Stimulated activated naive CD8-positive, alpha-beta T cell treated with anti-CD3 and anti-CD28 coated beads, Interleukin-15, amount 100 ng/mL, for 72 hours (primary cell): ENCODE measurements at places on chromosomes 3 and 15.

DNA sequence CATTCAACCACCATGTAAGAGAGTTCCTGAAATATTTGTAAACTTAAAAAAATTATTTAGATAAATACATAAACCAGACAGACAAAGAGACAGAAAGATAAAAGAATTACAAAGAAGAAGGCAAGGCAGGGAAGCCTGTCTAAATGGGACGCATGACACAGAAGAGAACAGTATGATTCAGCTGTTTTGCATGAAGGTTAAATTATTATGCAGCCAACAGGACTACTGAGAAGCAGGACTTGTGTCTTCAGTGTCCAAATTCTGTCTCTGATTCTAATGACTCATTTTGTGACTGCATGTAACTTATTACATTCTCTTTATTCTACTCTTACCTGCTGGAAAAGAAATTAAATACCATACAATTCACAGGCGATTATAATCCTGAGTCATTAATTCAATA lies 340.4 kb upstream of the KCNMB2 start:
- no peak for DNase-seq

DNA sequence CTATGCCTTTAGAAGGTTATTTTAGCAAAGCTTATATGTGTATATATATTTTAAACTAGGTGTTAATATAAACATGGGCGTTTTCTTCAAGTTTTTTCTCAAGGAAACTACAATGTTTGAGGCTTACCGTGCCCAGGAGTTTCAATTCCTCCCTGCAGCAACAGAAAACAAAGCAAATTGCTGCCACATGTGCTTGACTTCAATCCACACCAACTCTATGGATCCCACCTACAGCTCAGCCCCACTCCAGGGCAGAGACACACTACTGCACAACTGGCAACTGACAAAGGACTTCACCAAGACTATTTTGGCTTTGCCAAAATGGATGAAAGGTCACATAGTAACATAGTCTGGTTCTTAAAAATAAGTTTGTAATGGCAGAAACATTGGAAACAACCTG lies 346.6 kb downstream of the ERC2 start:
- DNase-seq, result no peak

DNA sequence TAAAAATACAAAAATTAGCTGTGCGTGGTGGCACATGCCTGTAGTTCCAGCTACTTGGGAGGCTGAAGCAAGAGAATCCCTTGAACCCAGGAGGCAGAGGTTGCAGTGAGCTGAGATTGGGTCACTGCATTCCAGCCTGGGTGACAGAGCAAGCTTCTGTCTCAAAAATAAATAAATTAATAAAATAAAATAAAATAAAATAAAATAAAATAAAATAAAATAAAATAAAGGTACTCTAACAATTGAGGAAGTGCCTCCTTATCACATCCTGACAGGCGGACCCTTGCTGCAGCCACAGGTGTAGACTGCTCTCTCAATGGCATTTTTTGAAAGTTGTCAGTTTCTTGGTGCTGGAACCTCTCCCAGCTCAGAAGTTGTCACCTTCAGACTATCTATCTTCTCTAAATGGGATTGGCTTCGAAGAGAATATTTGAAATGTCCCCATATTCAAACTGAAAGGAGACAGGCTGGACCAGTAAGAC lies 304.1 kb downstream of the RORA start:
- no peak for DNase-seq

DNA sequence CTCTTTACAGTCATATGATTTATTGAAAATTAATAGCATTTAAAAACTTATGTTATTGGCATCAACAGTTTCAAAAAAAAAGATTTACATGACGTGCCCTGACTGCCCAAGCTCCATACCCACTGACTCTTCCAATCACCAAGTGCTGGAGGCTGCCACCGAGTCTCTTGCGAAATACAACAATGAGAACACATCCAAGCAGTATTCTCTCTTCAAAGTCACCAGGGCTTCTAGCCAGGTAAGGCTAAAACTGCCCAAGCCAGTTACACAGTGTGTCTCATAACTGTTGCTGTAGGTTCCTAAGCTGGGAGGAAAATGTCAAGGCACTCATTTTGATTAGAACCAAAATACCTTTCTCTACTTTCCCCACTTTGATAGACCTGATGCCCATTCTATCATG lies 4.5 kb downstream of the FETUB start:
- DNase-seq, result no peak

- DNase-seq, result no peak
These were observed 58.9 kb upstream of the DAZL start for GRCh38 chr3:16663854-16664712.

- no peak for DNase-seq
These were observed 49.7 kb downstream of the CD200 start for GRCh38 chr3:112382543-112383160.

DNA sequence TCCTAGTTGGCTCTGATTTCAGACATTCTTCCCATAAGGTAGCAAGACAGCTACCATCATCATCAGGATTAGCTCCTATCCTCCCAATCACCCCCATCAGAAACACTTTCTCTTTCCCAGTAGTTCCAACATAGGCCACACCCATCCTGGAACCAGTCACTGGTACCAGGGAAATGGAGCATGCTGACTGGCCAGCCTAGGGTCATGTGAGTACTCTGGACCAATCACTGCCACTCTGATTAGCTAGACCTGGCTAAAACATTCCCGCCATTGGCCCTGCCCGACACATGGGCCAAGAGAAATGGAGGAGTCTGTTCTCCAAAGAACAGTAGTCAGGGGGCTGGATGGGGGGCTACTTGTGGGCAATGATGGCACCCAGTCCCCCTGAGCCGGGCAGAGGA lies 12.4 kb downstream of the EFCC1 start:
- no peak for DNase-seq

GRCh38 chr3:86744051-86744450 lies 246.9 kb downstream of the VGLL3 start:
- no peak for DNase-seq

GRCh38 chr15:71093054-71094024 lies 21.9 kb upstream of the THSD4 start:
- DNase-seq, result no peak

DNA sequence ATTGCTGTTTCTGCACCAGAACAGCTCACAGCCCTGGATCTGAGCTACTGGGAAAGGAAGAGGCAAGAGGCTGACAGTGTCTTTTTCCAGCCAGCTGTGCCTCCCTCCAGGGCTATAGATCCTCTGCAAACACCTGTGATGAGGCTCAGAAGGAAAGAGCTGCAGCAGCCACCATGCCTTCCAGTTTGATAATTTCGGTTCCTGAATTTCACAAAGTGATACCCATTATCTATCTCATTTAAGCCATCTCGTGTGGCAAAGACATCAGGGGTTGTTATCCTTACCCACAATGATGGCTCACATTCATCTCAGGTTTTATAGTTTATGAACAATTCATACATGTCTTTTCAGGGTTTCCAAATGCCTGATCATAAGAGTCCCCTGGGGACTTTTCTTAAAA lies 1.8 kb upstream of the LARP6 start:
- DNase-seq, result no peak

GRCh38 chr3:178671791-178672190 lies 135.6 kb downstream of the KCNMB2 start:
- no peak for DNase-seq

GRCh38 chr3:187985647-187986046 lies 168.3 kb upstream of the LPP start:
- DNase-seq, result no peak

GRCh38 chr3:101810022-101810418 lies 31.0 kb downstream of the NXPE3 start:
- no peak for DNase-seq

GRCh38 chr15:32837935-32838334 lies 120.1 kb downstream of the GREM1 start:
- DNase-seq, result no peak

GRCh38 chr3:190070622-190071347 lies 49.9 kb downstream of the P3H2 start:
- DNase-seq, result no peak

DNA sequence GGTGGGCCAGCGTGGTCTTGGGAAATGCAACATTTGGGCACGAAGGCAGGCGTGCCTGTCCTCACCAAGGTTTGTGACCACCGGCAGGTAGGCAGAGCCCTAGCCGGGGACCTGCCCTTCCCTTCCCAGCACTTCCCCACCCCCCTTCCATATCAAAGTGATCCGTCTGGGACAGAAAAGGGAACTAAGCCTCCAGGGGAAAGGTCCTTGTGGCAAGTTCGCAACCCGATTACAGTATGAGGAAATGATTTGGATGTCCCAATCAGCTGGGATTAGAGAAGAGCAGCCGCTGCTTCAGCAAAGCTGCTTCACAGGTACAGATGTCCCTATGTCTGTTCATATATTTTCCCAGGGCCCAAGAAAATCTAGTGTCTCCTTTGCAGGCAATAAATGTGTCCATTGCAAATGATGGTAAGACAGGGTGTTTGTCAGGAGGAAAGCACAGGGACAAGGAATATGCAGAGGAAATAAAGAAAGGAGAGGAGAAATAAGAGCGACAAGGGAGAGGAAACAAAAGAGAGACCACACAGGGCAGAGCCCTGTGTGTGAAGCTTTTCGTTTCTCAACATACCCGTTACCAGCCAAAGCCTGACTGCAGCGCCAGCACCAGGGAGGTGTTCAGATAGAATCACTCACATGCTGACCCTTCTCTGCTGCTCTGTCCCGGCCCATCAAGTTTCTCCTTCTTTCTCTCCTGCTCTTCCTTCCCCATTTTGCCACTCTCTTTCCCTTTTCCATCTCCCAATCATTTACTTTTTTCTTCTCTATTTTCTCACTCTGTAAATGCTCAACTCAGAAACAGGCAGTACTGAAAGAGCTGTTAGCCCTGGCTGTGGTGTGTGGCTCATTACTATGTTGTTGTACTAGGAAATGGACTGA lies 17.4 kb upstream of the SECISBP2L start:
- DNase-seq, result no peak

- peak; percentile 83 for DNase-seq
These were observed 16.1 kb upstream of the ATP8B4 start for GRCh38 chr15:50135031-50135551.

- no peak for DNase-seq
These were observed 40.7 kb upstream of the ROBO1 start for GRCh38 chr3:79808515-79808914.

GRCh38 chr15:50009634-50010033 lies 109.4 kb downstream of the ATP8B4 start:
- DNase-seq, result no peak

DNA sequence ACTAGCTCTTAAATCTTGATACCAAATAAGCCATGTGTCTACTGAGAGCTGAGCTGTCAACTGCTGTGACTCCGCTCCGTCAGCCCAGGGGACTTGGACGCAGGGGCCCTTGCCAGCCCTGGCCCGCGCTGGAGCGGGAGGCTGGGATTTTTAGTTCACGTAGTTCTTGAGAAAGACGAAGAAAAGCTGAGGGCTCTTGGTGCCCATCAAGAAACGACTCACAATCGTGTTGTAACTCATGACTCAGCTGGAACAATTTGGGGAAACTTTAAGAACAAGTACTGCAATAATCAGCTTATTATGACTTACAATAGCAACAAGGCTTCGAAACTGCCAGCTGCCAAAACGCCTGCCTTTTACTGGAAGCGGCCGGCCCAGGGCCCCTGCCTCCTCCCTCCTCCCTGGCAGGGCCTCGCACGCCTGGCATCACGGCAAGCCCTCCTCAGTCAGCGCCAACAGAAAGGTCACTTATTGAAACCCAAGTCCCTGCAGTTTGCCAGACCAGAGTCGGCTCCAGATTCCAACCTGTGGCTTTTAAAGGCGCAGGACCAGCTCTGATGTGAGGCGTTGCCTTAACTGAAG lies 60.3 kb downstream of the RGMA start:
- DNase-seq, result no peak

DNA sequence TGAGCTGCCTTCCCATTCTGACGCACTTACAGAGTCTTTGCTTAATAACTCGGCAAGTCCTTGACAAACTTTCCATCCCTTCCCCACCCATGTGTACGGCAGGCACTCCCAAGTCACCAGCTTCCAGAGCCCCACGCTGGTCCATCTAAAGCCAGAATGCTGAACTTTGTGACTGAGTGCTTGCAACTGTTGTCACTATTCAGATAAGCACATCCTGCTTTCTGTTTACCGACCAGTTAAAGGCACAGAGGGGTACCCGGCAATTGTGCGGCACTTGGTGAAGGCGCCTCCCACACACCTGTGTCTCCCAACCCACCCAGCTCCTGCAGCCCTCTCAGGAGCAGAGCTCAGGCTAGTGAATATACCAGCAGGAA lies 430.6 kb downstream of the FOXP1 start:
- no peak for DNase-seq

- DNase-seq, result no peak
These were observed 15.0 kb downstream of the DUOX1 start for GRCh38 chr15:45144775-45145174.

DNA sequence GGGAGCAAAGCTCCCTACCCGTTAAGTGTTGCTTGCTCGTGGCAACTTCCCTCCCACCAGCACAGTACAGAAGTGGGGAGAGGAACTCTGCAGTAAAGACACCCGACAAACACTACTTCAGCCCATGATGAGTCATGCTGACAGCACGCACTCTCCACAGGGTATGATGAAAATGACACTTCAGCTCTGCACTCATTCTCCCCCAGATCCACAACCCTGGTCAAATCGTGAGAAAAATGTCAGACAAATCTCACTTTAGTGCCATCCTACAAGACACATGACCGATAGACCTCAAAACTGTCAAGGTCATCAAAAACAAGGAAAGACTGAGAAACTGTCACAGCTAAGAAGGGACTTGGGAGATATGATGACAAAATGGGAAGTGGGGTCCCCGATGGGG lies 278.9 kb downstream of the OCA2 start:
- no peak for DNase-seq

- no peak for DNase-seq
These were observed 50.3 kb upstream of the ITGA11 start for GRCh38 chr15:68482246-68482645.

DNA sequence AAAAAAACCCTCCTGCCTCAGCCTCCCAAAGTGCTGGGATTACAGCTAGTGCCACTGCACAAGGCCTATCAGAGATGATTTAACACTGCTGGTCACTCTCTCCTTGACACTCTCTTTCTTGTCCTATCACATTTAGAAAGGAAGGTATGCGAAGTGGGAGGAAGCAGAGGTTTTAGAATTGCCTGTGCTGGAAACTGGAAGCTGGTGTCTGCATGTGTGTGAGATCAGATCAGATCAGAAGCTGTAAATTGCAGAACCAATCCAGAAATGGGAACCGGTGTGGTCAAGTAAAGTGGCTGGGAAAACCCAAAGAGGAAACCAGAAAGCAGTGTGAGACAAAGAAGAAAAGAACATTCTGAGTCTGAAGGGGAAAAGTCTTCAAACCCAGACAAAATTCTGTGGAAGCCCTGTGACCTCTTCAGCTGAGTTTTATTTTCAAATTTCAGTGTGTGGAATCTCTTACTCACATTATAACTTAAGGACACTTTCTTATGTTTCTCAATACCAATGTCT lies 2.8 kb downstream of the EFHB start:
- DNase-seq, result no peak

DNA sequence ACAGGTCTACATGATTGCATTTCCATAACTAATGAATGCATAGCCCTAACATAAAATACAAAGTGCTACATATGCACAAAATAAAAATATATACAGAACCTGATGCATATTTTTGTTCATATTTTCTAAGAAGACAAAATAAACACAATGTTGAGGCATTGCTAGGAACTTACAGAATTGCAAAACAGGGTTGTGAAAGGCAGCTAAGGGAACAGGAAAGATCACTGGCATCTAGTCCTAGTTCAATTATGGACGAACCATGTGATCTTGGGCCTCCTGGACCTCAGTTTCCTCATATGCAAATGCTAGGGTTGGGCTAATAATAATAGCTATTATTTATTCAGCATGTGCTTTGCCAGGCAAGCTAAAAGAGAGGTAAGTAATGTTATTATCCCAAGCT lies 15.5 kb upstream of the NCEH1 start:
- no peak for DNase-seq

GRCh38 chr15:71124937-71125790 lies 9.9 kb downstream of the THSD4 start:
- no peak for DNase-seq
